NCI-H1105 (cell line): ENCODE measurements at places on chromosomes 12 and 14.
A peak's percentile ranks its signal among the peaks of the same experiment; 100 is the strongest.

DNA sequence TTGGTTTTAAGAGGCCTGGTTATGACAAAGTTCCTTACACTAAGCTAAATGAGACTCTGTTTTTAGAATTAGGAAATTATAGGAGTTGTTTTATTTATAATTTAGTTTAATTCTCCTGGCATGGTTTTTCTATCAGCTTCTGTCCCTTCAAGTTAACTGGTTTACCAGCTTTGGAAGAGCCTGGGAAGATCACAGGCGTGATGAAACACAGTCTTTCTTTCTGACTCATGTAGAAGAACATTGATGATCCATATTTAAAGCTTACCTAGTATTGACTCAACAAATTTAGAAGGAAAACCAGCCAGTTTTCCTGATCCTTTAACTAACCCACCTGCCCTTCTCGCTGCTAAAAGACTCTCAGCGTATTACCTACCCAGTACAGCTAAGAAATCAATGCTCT, 155.2 kb downstream of the TGFB3 start:
- no peak for DNase-seq

GRCh38 chr12:77720258-77720657, 110.4 kb upstream of the NAV3 start:
- DNase-seq = no peak

- no peak for DNase-seq
Observed at GRCh38 chr12:114659084-114659483, 24.9 kb downstream of the TBX3 start.

DNA sequence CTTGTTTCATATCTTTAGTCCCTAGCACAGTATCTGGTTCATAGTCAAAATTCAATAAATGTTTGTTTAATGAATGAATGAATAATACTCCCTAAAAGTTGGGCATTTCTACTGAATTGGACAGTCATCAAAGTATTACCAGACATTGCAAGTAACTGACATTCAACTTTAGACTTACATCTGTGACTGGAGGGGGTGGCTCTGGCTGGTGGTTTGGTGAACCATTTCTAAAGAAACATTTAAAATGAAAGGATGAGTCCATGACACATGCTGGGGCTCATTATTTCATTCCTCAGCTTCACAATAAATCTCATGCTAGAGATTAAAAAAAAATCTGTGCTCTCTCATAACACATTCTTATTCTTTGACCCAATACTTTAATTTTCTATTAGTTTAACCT, 20.6 kb upstream of the CSRNP2 start:
- DNase-seq = no peak

DNA sequence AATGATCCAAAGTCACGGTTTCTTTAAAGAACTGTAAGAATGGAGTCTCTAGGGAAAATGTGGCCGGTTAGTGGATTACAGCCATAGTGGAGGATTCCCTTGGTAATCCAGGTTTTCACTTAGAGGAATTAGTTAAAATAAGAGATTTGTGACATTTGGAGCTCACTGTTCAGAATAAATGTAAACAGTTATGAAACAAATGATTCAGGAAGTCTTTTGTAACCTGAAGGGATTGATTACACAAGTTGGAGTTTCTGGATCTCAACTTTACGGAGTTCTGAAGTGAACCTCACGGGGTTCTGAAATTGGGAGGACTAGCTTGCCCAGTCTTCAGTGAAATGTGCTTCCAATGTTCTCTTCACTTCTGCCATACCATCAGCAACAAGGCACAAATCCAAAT, 234.4 kb upstream of the FKBP4 start:
- no peak for DNase-seq

DNA sequence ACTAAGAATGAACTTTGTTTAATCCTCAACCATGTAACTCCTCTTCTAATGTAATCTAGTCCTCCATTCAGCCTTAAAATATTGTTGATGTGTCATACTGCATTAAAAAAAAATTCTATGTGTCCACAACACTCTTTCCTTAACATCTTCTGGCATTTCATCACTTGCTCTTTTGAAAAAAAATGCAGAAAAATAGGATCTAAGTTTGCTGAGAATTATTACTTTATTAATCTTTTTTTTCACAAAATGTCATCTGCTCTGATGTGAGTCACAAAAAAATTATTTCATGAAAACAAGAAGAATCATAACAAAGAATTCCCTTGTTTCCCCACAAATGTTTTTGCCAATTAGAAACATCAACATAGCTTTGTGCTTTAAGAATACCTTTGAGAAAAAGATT, 410.1 kb upstream of the MGAT4C start:
- DNase-seq = no peak

- no peak for DNase-seq
Observed at GRCh38 chr12:108609537-108610335, 11.9 kb upstream of the TMEM119 start.

DNA sequence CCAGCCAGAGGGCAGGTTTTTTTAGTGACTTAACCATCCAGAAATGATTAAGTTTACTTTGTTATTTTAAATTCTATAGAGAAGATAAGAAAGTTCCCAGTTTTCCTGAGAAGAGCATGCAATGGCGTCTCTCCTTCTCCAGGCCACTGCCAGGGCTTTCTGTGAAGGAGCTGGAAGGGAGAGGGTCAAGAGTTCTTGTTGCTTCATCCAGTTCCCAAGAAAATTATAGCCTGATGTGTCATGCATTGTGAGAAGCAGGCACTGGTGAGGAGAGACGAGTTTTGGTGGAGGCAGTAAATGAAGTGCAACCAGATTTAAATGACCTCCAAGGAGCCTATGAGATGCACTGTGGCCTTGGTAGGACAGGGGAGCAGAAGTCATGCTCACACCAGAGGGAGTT, 14.2 kb downstream of the ELK3 start:
- no peak for DNase-seq

DNA sequence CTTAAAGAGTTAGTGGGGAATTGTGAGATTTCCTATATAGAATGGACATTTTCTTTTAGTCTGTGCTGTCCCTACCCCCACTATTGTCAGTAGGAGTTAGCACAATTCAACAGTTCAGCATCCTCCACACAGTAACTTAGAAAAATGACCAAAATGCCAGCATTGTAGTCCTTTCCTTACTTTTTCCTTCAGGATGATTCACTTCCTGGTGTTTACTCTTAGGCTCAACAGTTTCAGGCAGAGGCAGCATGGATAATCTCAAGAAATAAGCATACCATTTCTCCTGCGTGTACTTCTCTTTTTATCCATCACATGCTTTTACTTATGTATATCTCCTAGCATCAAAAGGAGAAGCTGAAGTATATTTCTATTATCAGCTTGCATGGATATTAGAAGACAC, 683.4 kb downstream of the SLC16A7 start:
- no peak for DNase-seq

- DNase-seq = no peak
Observed at GRCh38 chr12:1918884-1919236, 408 bp upstream of the CACNA2D4 start.

GRCh38 chr14:65356327-65356836, 56.1 kb upstream of the FUT8 start:
- no peak for DNase-seq

- DNase-seq = no peak
Observed at GRCh38 chr12:19074700-19075099, 54.8 kb upstream of the PLEKHA5 start.

- DNase-seq = no peak
Observed at GRCh38 chr12:55637467-55637866, 775 bp downstream of the OR10P1 start.

GRCh38 chr12:50517421-50518048, 12.8 kb downstream of the DIP2B start:
- no peak for DNase-seq

GRCh38 chr12:14364583-14365271, 755 bp upstream of the ATF7IP start:
- no peak for DNase-seq

- peak; percentile 25 for DNase-seq
Observed at GRCh38 chr14:69260190-69260860, 367 bp downstream of the GALNT16 start.

DNA sequence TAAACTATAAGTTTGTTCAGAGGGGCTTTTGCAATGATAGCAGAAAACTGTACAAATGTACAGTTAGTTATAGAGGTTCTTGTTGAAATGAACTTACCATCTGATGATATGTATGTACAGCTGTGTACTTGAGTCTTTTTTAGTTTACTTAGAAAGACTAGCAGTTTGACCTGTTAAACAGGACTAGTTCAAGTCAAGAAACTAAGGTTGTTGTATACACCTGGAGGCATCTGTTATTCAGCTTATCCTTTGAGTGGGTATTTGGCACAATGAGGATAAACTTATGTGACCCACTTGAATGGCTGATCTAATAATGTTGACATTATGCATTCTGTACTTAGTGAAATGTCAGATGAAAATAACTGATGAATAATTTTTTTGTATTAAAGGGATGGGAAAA, 13.4 kb downstream of the MTERF2 start:
- DNase-seq = peak; percentile 7

DNA sequence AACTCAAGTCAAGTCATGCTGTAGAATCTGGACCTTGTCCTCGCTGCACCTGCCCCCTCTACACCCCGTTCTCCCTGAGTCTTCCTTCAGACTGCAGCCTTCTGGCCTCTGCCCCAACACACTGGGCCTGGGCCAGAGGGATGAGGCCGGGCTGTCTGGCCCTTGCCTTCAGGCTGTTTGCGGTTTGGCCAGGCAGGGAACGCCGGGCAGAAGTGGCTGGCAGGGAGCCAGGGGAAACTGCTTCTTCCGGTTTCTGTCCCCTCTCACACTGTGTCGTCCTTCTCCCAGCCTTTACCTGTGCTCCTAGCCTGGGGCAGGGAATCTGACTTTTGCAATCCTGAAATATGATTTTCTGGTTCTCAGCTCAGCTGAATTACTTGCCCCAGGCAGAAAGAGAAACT, 13.5 kb downstream of the DGLUCY start:
- DNase-seq = no peak

- DNase-seq = no peak
Observed at GRCh38 chr12:34342048-34342447, 319.8 kb downstream of the ALG10 start.

- DNase-seq = no peak
Observed at GRCh38 chr14:90615517-90616060, 200.6 kb downstream of the TTC7B start.

- no peak for DNase-seq
Observed at GRCh38 chr12:65681226-65681625, 143.1 kb upstream of the HMGA2 start.

DNA sequence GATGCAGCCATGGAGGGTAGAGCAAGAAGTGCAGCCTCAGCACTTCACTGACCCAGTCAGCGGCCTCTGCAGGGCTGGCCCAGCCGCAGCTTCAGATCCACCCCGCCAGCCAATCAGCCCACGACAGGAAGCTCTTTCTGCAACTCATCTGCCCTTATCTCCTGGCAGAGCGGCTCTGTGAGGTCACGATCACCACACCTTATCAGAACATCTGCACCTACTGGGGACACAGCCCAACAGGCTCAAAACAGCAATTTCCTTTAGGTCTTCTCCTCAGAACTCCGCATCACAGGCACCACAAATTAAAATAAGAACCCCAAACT, 287.3 kb downstream of the BCL11B start:
- no peak for DNase-seq

DNA sequence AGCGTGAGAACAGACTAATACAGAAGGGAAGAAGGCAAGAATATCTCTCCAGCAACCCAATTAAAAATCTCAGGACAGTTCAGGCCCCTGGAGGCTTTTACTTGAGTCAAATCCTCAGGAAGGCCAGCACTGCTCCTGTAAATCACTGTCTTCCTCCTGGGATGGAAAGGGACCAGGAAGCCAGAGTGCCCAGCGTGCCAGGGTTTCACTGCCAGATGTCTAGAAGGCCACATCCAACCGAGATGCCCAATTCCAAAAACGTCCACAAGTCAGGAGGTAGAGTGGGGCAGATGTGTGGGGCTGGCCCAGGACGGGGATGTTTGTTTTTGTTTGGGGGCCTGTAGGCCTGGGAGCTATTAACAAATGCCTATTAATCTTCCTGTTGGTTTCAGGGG, 332.0 kb downstream of the MED13L start:
- DNase-seq = no peak
